ENCODE measurements at places on chromosomes 1 and 21.

DNA sequence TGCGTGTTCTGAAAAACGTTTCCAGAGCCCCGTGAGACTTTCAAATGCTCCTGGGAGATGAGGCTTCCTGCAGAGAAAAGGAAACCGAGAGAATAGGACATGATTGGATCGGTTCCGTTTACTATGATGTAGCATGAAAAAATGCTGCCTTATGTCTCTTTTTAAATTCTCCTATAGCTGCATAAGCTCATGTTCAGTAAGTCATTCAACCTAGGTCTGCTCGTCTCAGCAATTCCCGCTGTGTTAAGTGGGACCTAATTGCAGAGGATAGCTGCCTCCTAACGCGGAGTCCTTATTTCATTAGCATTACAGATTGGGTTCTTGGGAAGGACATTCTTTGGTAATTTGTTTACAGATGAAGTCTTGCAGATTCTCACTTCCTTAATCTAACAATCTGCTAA is 165.3 kb downstream of the GALNT2 start:
- no peak overlapping the region for H3K27ac ChIP-seq
- H3K4me1 ChIP-seq, result no peaks in the 10 kb centered on the region
- H3K27me3 ChIP-seq, result no peaks in the 10 kb centered on the region

DNA sequence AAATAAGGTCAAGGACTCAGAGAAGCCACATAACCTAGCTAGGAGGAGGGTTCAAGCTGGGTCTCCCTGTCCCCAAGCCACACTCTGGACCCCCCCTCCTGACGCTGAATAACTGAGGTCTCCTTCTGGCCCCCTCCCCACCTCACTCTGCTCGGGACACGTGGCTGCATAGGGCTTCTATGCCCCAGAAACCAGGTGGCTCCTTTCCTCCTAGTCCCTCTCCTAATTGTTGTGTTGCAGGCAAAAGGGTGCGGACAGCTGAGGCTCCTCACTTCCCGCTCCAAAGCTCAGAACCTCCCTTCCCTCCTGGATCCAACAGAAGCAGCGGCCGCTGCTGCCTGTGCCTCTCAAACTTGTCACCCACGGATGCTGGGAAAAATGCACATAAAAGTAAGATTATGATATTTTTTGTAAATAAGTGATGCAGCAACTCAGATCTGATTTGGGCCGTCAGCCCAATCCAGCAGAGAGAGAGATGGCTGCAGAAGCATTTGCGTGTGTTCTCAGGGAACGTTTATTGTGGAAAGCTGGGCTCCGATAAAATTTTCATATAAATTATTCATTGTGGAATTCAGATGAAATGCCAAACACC is 40.8 kb upstream of the C1orf174 start:
- no peaks in the 10 kb centered on the region for H3K36me3 ChIP-seq
- no peak overlapping the region for H3K4me3 ChIP-seq
- no peaks in the 10 kb centered on the region for H3K4me1 ChIP-seq
- peaks cover 3% of the 10 kb centered on the region for H3K27me3 ChIP-seq
- H3K27ac ChIP-seq, result no peak overlapping the region

- DNase-seq, result no peak
- no peaks in the 10 kb centered on the region for H3K4me1 ChIP-seq
- no peak overlapping the region for H3K4me3 ChIP-seq
- no peaks in the 10 kb centered on the region for H3K36me3 ChIP-seq
- no peak overlapping the region for H3K27ac ChIP-seq
These were observed 13.8 kb downstream of the RASSF5 start for GRCh38 chr1:206521127-206521526.

- H3K36me3 ChIP-seq, result no peaks in the 10 kb centered on the region
- H3K4me1 ChIP-seq, result no peaks in the 10 kb centered on the region
- no peak overlapping the region for H3K27ac ChIP-seq
- no peak overlapping the region for H3K4me3 ChIP-seq
- no peaks in the 10 kb centered on the region for H3K27me3 ChIP-seq
These were observed 85.8 kb upstream of the RGS1 start for GRCh38 chr1:192489748-192490147.

GRCh38 chr1:53719469-53719868 is 19.5 kb downstream of the GLIS1 start:
- H3K4me1 ChIP-seq, result no peaks in the 10 kb centered on the region
- no peaks in the 10 kb centered on the region for H3K27me3 ChIP-seq
- H3K4me3 ChIP-seq, result no peak overlapping the region
- no peaks in the 10 kb centered on the region for H3K36me3 ChIP-seq
- no peak overlapping the region for H3K27ac ChIP-seq

DNA sequence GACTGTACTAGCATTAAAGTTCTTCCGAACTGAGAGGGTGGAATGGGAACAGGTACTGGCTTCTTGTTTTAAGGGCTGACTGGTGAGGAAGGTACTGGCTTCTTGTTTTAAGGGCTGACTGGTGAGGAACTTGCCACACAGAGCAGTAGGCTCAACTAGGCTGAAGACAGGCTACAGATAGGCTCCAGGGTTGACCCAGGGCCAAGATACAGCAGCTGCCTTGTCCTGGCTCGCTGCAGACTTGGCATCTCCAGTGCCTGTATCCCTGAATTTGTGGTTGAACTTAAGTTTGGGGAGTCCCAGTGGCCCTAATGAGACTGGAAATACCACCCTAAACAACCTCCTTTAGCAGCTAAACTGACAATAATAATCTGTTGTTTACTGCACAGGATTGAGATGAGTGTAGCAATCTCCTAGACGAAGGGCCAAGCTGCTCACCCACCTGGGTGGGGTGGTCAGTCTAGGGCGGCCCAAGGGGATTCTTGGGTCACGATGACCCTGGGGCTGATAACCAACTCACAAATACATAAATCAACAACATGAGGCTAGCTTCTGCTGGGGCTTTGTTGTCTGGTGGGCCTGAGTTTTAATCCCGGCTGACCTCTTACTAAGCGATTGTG is 227.1 kb downstream of the DISC1 start:
- no peaks in the 10 kb centered on the region for H3K4me1 ChIP-seq
- no peak overlapping the region for H3K4me3 ChIP-seq
- DNase-seq, result no peak
- no peaks in the 10 kb centered on the region for H3K27me3 ChIP-seq

DNA sequence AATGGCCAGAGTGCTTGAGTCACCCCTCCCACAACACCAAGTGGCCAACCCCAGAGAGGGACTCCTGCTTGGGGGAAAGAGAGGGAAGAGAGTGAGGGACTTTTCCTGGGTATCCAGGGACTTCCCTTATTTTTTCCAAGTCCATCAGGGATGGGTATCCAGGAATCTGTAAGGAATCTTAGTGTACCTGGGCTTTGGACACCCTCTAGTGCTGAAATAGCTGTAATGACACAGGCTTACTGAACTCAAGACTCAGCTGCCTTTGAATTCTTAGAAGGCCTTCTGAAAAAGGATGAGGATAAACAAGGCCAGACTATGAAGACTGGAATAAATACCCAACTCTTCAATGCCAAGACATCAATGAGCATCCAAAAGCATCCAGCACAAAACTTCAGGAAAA is 12.0 kb downstream of the TSHB start:
- no peaks in the 10 kb centered on the region for H3K27me3 ChIP-seq
- H3K36me3 ChIP-seq, result no peaks in the 10 kb centered on the region
- H3K4me3 ChIP-seq, result no peak overlapping the region
- H3K27ac ChIP-seq, result no peak overlapping the region

DNA sequence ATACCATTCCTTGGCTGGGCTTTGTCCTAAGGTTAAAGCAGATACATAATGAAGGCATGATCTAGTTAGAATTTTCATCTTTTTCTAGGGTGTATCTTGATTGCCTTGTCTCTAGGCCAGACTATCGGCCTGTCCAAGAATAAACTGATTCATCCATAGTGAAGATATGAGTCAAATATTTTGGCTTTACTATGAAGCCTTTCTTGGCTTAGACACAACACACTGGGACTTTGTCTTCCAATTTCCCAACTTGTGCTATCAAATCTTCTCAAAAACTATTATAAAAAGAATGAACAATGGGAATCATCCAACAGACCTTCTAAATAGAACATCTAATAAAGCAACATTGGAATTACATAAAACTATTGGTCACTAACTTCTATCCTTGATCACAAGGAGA is 64.8 kb downstream of the WARS2 start:
- no peaks in the 10 kb centered on the region for H3K4me1 ChIP-seq
- H3K27ac ChIP-seq, result no peak overlapping the region
- DNase-seq, result no peak
- no peak overlapping the region for H3K4me3 ChIP-seq
- H3K36me3 ChIP-seq, result no peaks in the 10 kb centered on the region

DNA sequence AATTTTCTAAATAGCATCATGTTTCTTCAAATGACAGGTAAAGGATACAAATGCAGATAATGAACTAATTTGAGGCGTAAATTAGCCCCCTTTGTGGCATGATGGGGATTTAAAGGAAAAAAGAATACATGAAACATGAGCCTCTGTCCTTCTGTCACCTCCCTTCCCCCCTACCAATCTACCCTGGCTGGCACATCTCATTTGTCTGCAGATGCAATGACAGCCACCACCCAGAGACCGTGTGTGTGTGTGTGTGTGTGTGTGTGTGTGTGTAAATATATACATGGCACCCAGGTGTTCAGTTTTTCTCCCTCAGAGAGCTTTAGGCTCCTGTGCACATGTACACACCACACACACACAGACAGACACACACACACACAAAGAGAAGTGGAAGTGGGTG is 451.1 kb downstream of the RWDD3 start:
- no peaks in the 10 kb centered on the region for H3K4me1 ChIP-seq
- no peaks in the 10 kb centered on the region for H3K36me3 ChIP-seq
- DNase-seq, result no peak

- no peak overlapping the region for H3K27ac ChIP-seq
- H3K4me3 ChIP-seq, result no peak overlapping the region
- H3K36me3 ChIP-seq, result no peaks in the 10 kb centered on the region
- DNase-seq, result no peak
These were observed 6.9 kb downstream of the NECTIN4 start for GRCh38 chr1:161082483-161082882.

DNA sequence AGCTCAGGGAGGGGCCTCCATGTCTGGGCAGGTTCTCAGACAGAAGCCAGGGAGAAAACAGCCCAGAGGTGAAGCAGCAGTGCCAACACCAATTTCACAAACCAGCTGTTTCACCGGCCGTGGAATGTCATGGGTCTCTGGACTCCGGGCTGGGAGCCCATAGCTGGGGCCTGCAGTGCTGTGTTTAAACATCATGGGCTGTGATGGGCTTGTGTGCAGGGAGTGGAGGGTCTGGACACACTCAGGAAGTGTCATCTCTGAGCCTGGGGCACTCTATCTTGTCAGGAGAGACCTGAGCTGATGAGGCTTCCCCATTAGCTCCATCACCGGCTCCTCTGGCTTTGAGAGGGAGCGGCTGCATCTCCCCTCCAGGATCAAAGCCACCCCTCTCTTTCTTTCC is 173.6 kb upstream of the IGSF21 start:
- H3K4me3 ChIP-seq, result no peak overlapping the region
- DNase-seq, result no peak
- no peaks in the 10 kb centered on the region for H3K4me1 ChIP-seq
- peaks cover 10% of the 10 kb centered on the region for H3K27me3 ChIP-seq
- no peak overlapping the region for H3K27ac ChIP-seq
- H3K36me3 ChIP-seq, result no peaks in the 10 kb centered on the region

DNA sequence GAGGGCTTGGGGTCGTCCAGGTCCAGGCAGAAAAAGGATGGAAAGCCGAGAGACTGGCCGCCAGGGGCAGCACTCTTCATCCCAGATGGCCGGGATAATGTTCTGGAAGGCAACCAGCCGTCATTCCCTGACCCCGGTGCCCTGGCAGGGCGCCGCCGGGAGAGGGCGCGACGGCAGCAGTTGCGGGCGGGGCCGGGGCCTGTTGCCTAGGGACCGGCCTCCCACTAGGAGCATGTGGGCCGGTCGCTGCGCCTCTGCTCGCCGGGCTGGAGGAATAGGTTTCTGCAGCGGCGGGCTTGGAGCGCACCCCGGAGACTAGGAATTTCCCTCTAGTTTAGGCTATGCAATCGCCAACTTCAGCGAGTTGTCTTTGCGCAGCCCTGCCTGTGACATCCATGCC is 11.0 kb downstream of the DMRTB1 start:
- H3K27me3 ChIP-seq, result no peaks in the 10 kb centered on the region
- no peaks in the 10 kb centered on the region for H3K36me3 ChIP-seq
- H3K27ac ChIP-seq, result no peak overlapping the region
- no peak overlapping the region for H3K4me3 ChIP-seq
- H3K4me1 ChIP-seq, result no peaks in the 10 kb centered on the region

- no peaks in the 10 kb centered on the region for H3K36me3 ChIP-seq
- H3K27me3 ChIP-seq, result no peaks in the 10 kb centered on the region
- no peak overlapping the region for H3K27ac ChIP-seq
- H3K4me3 ChIP-seq, result no peak overlapping the region
- DNase-seq, result no peak
- no peaks in the 10 kb centered on the region for H3K4me1 ChIP-seq
These were observed 11.5 kb downstream of the ATP2B4 start for GRCh38 chr1:203638103-203638475.

DNA sequence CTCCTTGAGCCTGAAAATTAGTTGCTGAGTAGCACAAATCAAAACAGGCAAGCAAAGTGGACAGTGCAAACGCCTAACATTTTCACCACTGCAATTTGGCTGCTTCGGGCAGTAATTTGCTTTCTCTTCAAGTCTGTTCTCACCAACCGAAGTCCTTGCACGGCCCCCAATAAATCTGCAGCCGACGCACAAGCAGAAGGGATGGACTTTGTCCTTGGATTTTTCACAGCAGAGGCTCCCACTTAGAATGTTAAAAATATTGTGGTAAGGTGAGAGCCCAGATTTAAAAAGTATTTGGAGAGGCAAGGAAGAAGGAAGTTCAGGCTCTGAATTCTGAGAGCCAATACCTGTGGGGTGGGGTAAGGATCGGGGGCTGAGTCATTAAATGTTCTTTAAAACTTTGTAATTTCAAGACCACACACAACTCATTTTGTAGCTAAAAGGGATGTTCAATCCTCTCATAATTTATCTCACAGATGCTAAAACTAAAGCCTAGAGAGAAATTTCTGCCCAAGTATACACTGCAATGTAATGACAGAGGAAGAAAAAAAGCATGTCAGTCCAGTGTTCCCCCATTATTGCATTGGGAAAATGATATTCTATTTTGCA is 6.2 kb downstream of the CD247 start:
- no peaks in the 10 kb centered on the region for H3K4me1 ChIP-seq
- no peak for DNase-seq
- H3K27ac ChIP-seq, result no peak overlapping the region
- no peaks in the 10 kb centered on the region for H3K36me3 ChIP-seq

- H3K36me3 ChIP-seq, result no peaks in the 10 kb centered on the region
- no peaks in the 10 kb centered on the region for H3K4me1 ChIP-seq
- no peaks in the 10 kb centered on the region for H3K27me3 ChIP-seq
- no peak overlapping the region for H3K4me3 ChIP-seq
- no peak overlapping the region for H3K27ac ChIP-seq
- no peak for DNase-seq
These were observed 99.8 kb downstream of the PTGER3 start for GRCh38 chr1:70947835-70948234.

DNA sequence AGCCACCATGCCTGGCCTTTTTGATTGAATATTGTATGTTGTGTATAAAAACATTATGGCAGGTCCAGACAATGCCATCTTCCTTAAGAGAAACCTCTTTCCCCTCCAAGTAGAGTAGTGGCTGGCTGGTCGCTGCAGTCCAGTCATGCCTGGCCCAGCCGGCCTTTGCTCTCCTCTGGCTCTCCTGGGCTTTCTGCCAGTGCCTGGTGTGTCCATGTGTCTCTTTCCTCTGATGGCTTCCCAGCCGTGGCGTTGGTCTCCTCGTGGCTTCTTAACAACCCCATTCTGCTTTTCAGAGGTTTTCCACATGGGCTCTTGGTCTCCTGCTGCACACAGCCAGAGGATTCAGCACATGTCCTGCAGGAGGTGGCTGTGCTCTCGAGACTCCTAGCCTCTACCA is 58.7 kb downstream of the DIP2A start:
- no peak for DNase-seq
- H3K4me3 ChIP-seq, result no peak overlapping the region
- no peaks in the 10 kb centered on the region for H3K36me3 ChIP-seq
- no peaks in the 10 kb centered on the region for H3K27me3 ChIP-seq
- no peaks in the 10 kb centered on the region for H3K4me1 ChIP-seq
